ENCODE measurements at places on chromosomes 6 and 20.

- DNase-seq = no peak
These were observed 8.3 kb upstream of the EXOC2 start for GRCh38 chr6:701215-701614.

DNA sequence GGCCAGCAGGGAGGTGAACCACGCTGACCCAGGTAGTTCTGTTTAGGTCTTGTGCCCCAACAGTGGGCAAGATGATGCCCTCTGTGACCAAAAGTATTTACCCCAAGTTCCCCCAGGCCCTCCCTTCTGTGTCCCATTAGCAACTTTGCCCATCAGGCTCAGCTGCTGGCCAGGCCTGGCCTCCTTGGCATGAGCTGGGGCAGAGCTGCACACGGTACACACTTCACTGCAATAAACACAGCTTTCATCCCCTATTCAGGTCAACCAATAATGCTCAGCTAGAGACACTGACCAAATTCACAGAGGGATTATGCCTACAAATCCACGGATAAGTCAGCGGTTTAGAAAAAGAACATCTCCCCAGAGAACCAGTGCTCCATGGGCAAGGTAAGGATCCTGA lies 103.7 kb downstream of the SLC23A2 start:
- no peak for DNase-seq

GRCh38 chr6:16334671-16335070 lies 96.3 kb downstream of the GMPR start:
- DNase-seq = no peak

GRCh38 chr6:161919691-161920090 lies 645.8 kb upstream of the AGPAT4 start:
- no peak for DNase-seq

- no peak for DNase-seq
These were observed 123.0 kb downstream of the JARID2 start for GRCh38 chr6:15368873-15369272.

GRCh38 chr20:63212393-63212730 lies 3.6 kb downstream of the YTHDF1 start:
- no peak for DNase-seq

DNA sequence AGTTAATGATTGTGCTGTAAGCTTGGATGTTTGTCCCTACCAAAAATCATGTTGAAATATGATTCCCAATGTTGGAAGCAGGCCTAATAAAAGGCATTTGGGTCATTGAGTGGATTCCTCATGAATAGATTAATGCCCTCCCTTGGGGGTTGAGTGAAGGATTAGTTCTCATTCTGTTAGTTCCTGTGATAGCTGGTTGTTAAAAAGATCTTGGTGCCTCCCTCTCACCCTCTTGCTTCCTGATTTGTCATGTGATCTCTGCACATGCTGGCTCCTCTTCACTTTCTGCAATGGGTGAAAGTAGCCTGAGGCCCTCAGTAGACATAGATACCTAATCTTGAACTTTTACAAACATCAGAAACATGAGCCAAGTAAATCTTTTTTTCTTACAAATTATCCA lies 115.6 kb upstream of the HCRTR2 start:
- no peak for DNase-seq

Measured in NCI-H187 treated with DMSO at 0.1 percent for 48 hours (cell line).